ENCODE measurements at places on chromosomes 11 and 22.

GRCh38 chr11:64045700-64046099, 10.0 kb downstream of the FLRT1 start:
- DNase-seq: no peak

GRCh38 chr11:64703048-64703447, 19.9 kb downstream of the NRXN2 start:
- no peak for DNase-seq

DNA sequence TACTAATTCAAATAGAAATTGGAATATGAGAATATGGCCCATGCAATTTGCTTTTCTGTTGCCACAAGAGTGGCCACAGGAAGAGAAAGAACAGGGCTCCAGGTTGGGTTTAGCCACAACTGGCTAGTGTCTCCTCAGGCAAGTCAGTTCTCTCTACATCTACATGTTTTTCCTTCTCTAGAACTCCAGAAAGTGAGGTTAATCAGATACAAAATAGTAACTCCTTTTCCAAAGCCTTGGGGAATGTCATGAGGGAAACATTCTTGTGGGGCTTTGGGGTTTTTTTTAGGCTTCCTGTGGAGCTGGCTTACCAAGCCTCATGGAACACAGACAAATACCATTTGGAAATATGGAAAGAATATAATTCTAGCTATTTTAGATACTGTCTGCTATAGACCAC, 161.6 kb downstream of the NAV2 start:
- no peak for DNase-seq

- no peak for DNase-seq
Measured at GRCh38 chr11:120281143-120281795, 41.3 kb downstream of the POU2F3 start.

GRCh38 chr11:62201376-62201775, 7.1 kb upstream of the SCGB2A1 start:
- DNase-seq: no peak

DNA sequence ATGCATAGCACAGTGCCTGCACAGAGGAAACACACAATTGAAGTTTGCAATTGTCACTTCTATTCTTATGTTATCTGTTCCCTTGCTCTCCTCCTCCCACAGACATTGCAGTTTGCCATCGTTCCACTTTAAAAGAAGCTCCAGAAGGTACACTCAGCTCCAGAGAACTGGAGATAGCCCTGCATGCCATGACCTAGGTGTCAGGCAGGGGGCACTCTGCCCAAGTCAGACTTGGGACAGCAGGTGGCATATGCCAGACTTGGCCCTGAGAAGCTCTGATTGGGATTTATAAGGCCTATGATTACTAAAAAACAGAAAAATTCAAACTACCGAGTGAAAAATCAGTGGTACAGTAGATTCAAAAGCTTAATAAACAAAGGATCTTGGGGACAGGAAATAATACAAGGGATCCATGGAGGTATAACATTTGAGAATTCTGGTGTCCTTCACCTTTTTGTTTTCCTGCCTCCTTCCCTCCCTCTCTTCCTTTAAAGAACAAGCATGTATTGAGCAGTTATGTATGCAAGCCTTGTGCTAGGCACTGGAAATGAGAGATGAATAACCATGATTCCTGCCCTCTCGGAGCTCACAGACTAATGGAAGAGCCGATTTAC, 40.0 kb downstream of the TENM4 start:
- no peak for DNase-seq

DNA sequence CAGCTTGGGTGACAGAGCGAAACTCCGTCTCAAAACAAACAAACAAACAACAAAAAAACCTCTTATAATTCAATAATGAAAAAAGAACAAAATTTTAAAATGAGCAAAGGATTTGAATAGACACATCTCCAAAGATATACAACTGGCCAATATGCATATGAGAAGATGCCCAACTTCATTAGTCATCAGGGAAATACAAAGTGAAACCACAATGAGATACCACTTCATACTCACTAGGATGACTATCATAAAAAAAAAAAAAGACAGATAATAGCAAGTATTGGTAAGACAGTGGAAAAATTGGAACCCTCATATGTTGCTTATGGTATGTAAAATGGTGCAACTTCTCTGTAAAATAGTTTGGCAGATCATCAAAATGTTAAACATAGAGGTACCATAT, 28.7 kb upstream of the BARX2 start:
- DNase-seq: no peak

DNA sequence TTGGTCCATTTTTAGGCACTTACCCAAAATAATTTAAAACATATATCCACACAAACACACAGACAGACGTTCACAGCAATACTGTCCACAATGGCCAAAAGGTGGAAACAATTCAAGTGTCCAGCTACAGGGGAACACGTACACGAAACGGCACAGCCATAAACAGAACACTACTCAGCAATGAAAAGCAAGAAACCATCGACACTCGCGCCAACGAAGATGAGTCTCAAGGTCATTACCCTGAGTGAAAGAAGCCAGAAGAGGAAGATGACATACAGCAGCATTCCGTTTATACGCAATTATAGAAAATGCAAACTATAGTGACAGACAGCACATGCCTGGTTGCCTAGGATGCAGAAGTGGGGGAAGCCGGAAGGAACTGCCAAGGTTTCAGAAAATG, 13.4 kb upstream of the COMT start:
- no peak for DNase-seq

DNA sequence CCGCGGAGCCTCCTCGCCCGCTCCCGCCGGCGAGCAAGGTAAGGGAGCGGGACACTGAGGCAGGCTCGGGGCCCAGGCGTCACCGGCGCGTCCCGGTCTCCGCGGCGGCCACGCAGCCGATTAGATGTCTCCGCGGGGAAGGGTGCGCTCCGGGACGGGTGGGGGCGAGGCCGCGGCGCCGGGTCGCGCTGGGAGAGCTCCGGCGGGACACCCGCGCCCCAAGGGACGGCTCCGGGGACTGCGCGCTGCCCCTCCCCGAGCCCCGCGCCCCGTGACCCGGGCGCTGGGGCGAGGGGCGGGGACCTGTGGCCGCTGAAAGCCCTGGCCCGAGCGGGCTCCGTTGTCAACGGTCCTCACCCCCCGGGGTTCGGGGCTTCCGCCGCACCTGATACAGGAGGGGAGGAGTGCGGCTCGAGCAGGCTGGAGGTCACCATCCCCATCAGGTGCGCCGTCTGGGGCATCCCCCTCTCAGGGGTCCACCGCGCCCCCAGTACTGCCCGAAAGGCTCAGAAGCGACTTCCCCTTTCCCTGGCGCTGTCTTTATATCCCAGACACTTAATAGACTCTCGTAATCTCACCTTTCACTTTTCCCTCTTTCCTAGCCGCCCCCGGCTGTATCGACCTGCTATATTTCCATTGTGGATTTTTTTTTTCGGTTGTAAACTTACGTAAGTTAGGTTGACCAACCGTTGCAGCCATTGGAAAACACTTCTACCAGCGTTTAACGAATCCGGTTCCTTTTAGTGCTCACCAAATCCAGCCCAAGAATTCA, 573 bp downstream of the PPFIA1 start:
- no peak for DNase-seq

GRCh38 chr11:105935791-105936190, 86.2 kb downstream of the MSANTD4 start:
- DNase-seq: no peak

DNA sequence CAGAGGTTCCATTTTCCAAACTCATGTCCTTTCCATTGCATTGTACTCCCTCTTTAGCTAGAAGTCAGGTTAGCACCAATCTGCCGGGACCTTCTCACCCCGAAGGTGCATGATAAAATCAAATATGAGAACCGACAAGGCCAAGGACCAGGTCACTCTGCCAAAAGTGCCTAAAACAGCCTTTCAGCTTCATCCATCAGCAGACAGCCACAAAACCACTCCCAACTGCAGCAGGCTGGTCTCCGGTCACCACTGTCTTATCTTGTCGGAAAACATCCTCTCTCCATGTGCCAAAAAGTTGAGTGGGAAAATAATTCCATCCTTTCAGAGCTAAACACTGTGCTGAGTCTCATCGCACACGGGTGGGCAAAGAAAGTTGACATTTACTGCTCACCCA, 1.4 kb downstream of the PI4KA start:
- no peak for DNase-seq

DNA sequence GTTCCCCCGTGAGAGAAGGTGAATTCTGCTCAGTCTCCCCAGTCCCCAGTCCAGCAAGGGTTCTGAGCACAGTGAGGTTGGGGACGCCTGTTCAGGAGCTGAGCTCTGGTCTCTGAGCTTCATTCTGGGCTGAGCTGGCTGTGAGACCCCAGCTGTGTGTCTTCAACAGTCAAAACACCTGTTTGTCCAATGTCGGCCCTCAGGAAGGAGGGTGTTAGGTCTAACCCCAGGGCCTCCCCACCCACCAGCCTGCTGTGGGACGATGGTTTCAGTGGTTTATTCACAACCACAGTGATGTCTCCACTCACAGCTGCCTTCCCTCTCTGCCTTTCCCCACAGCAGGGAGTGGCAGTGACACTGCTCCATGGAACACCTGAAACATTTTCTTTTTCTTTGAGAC, 1282.9 kb downstream of the TBC1D22A start:
- DNase-seq: no peak

DNA sequence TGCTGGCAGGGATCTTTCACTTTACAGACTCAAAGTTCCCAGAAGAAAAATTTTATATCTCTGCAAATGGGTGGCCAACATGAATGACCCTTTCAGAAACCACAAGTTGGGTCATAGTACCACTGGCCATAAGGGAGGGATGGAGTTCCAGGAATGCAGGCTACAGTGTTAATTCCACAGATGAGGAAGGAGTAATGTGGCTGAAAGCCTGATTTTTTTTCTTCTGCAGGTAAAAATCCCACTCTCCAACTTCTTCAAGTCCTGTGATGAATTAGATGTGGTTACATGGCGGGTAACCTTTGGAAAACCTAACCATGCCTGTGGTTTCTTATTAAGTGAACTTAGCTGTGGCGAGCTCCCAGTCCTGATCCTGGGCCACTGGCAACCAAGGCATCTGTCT, 103.2 kb downstream of the SLC1A2 start:
- DNase-seq: no peak

GRCh38 chr11:57368106-57368844, 12.7 kb downstream of the PRG3 start:
- DNase-seq: no peak

GRCh38 chr11:120141768-120142423, 4.0 kb upstream of the TRIM29 start:
- DNase-seq: no peak

Data from cerebellar nuclear complex (tissue), 1 donor.